SK-N-SH treated with all-trans-retinoic acid at 6 μM for 48 hours (cell line): ENCODE measurements at places on chromosomes 3 and 15.

DNA sequence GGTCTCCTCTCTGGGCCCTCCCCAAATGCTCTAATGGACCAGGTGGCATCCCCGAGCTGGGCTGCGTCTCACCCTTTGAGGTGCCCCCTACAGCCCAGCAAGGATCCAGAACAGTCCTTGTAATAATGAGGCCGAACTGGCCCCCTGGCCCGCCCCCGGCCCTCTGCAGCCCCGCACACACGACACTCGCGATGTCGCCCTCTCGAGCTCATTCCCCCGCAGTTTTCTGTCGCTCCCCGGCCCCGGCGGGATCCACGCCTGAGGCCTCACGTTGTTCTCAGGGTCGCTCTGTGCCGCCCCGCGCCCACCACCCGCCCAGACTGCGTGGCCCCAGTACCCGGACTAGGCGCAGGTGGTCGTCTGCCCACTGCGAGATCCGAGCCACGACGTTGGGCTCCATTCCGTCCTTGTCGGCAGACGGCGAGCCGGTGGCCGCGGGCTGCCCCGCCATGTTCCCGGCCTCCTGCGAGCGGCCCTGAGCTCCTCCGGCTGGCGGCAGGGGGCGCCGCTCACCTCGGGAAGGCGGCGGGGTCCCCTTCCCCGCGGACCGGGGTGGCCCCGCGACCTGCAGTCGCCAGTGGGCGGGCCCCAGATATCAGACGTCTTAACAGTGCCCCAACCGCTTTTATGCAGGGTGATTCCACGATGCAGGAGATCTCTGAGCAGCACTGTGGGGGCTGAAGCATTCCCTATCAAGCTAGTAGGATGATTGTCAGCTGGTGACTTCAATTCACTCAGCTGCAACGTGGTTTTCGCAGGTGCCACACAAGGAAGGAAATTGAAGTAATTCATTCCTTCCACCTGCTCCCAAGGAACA is at the start of gene C3orf33:
C3orf33 (minus strand) TSS at position 477 of the 817 bp plus-strand sequence; CDS start at position 451, 26 bp downstream.
- peak; percentile 98 for ATAC-seq

DNA sequence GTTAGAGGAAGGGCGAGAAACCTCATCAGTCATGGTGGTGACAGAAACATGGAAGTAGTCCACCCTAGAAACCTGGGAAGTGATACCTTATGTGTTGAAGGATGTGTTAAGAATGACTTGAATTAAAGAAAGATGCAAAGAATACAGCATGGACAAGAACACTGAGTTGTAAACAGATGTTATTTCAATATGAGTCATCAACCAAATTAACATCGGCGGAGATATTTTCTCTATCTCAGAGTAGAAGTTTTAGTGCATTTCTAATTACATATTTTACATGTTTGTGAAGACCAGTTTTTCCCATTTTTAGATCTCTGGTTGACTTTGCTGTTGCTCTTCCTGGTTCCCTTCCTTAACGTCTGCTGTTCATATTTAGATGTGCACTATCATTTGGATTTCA is 268.8 kb upstream of the TBL1XR1 start:
- ATAC-seq, result no peak

GRCh38 chr3:48399387-48400172 is 27.6 kb downstream of the FBXW12 start:
- ATAC-seq, result 0 out of 3 replicates have a peak, but pooled peaks have one; percentile 5

- ATAC-seq, result no peak
Observed at GRCh38 chr15:27201425-27201824, 230.4 kb downstream of the GABRG3 start.

DNA sequence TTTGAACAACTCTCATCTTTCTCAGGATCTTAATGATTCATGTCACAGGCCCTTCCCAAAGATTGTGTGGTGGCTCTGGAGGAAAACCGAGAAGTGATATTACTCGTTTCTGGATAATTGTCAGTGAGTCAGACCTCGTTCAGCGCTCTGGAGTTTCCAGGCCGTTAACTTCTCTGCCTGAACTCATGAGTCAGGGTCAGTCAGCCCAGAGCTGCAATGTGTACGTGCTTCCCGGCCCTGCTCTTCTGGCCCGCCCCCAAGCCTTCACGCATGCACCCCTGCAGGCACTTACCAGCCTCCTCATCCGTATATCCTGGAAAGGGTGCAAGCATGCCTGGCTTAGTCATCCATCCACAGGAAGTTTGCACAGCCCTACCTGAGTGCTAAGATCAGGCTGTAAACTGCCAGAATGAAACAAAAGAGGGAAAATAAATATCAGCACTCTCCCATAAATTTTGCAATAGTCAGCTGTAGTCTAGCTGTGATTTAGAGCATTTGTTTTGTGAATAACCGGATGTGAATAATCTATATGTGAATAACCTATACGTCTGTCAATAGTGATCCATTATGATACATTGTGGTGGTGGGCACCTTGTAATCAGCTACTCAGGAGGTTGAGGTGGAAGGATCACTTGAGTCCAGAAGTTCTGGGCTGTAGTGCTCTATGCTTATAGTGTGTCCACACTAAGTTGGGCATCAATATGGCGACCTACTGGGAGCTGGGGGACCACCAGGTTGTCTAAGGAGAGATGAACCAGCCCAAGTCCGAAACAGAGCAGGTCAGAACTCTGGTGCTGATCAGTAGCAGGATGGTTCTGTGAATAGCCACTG is 35.3 kb upstream of the SEMA4B start:
- peak; percentile 98 for ATAC-seq

DNA sequence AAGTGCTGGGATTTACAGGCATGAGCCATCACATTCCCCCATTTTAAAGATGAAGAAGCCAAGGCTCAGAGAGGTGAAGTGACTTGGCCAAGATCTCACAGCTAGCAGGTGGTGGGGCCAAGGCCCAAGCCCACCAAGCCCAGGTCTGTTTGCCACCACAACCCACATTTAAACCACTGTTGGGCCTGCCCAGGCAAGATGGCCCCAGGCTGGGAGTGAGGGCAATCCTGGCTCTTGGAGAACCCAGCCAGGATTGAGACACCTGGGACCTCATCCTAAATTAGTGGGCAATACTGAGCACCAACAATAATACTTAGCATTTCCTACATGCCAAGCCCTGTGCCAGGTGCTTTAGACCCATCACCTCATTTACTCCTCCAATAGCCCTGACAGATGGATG is 6.9 kb downstream of the IGDCC3 start:
- ATAC-seq, result no peak

- no peak for ATAC-seq
Observed at GRCh38 chr3:147422196-147422595, 13.0 kb downstream of the ZIC1 start.

DNA sequence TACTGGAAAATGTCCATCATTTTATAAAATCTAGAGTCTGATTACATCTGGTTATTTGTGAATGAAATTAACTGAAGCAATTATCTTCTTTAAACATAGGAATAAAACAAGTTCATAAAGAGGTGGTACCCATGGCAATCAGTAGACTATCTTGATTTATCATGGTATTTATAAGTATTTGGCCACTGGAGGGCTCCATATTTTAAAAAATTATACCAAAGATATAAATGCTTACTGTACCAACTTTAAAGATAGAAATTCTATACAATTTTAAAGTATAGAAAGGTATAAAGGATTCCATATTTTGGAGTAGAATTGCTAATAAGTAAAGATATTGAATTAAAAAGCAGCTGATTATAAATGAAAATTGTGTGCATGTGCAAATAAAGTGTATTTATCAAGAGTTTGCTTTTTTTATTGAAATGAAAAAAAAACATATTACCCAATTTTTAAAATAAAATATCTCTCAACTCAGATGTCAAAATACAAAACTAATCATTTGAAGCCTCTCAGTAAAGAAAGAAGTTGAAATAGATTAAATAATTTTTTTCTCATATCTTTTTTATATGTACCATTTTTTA is 105.3 kb downstream of the BBX start:
- no peak for ATAC-seq

GRCh38 chr3:146218880-146219866 is 31.7 kb downstream of the PLSCR4 start:
- ATAC-seq, result no peak

GRCh38 chr15:25417604-25418003 is 21.2 kb downstream of the UBE3A start:
- no peak for ATAC-seq

DNA sequence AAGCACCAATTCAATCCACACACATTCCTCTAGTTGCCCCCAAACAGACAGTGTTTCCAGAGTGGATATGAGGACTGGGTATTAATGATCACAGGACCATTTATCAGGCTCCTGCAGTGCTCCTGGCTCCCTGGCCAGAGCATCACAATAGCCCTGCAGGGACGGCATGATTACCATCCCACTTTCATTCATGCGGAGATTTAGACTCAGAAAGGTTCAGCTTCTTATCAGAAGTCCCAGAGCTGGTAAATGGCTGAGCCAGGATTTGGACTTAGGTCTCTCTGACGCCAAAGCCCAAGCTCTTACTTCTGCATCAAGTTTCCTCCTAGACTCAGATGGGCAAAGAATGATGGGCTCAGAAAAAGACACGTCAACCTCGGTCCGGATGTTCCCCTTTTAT is 2.9 kb upstream of the EPHB3 start:
- no peak for ATAC-seq

- ATAC-seq, result no peak
Observed at GRCh38 chr3:41106691-41107090, 92.6 kb upstream of the CTNNB1 start.

- no peak for ATAC-seq
Observed at GRCh38 chr15:64044300-64045100, 1.8 kb downstream of the DAPK2 start.

DNA sequence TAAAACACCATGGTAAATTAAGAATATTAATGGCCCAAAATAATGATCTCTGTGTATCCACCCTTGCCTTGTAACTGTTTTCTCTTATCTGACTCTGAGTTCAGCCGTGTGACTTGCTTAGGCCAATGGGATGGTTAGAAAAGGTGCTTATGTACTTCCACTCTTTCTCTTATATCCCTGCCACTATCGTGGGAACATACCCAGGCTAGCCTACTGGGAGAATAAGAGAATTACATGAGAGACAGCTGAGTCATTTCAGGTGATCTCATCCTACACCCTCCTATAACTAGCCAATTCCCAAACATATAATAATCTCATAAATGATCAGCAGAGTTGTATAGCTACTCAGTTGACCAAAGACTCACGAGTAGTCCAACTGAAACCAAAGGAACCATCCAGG is 98.3 kb upstream of the ABI3BP start:
- no peak for ATAC-seq

DNA sequence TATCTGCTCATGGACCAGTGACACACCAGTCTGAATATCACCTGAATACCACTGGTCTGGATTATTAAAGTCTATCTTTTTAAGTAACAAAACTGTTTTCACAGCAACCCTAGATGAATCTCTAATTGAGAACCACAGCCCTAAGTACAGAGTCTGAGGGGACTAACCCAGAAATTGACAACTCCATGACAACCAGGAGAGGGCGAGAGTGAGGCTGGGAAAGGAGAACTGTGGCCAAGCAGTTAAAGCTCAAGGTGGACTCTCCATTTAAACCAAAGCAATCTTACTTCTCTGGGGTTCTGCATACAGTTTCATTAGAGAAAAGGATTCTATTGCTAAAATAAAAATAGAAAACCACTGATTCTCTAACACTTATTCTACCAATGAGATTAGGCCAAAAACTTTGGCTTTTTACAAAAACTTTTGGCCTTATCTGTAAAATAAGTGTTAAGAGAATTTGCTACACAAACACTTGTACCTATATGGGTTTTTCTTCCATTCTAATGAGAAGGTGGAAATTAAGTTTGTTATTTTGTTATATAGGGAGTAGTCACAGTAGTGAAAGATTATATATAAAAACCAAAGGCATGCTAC is 11.4 kb downstream of the NEK10 start:
- ATAC-seq, result peak; percentile 99

- no peak for ATAC-seq
Observed at GRCh38 chr3:99686469-99686868, 48.1 kb downstream of the COL8A1 start.

DNA sequence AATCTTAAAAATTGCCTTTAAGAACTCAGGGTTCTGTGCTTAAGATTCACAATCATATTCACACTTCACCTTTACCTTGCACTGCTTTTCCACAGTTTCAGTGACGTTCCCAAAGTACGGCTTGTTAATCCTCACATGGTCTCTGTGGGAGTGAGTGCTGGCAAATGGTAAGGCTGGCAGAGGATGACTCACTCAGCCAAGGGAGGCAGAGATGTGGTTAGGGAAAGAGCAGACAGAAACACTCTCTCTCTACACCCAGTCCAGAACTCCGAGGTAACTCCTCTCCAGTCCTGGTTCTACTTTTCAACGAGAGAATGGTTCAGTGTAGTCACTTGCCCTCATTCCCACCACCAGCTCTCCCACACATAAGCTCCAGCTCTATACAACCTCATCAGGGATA is 33.1 kb downstream of the RASGRP1 start:
- peak; percentile 93 for ATAC-seq

- no peak for ATAC-seq
Observed at GRCh38 chr3:128867200-128868125, 12.0 kb upstream of the ACAD9 start.

DNA sequence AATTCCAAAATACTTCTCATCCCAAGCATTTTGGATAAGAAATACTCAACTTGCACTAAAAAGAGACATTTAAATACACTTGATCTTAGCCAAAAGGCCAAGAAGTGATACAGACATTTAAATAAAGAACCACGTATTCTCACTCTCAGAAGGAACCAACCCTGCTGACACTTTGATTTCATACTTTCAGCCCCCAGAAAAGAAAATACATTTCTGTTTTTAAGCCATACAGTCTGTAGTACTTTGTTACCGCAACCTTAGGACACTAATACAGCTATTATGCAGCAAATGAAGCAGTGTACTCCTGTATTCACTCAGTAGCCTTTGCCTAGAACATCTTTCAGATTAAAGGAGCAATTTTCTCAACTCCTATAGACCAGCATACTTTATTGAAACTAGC is 86.7 kb downstream of the TBC1D5 start:
- no peak for ATAC-seq

DNA sequence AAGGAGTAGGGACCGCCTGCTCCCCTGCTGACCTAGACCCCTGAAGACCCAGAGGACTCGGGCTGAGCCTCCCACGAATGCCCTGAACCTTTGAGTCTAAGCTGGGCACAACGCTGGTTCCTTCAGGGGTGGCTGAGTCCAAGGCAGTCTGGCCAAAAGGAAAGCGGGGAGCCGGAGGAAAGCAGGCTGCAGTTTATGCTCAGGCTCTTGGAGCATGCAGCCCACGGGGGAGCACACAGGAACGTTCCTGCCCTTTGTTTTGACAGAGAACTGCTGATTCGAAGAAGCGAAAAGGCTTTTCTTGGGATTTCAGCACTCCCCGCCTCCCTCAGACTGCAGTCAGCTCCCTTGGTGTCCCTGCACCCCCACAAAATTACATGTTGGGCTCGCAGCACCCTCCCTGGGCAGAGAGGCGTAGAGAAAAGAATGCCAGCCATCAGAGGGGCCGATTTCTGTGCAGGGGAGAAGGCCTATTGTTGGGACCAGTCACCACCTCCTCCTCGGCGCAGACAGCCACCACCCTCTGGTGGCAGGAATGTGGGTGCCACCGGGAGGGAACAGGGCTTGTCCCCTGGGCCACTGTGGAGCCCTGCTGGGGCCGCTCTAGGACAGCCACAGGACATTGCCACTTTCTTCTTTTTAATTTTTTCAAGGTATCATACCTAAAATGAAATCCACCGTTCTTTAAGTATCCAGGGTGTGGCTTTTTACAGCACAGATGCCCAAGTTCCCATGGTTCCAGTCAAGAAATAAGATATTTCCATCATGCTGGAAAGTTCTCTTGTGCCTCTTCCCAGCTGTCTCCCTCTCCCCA is 72.2 kb downstream of the SMAD6 start:
- peak; percentile 90 for ATAC-seq

GRCh38 chr3:68874551-68875348 is 57.6 kb downstream of the TAFA4 start:
- ATAC-seq, result no peak

GRCh38 chr3:8352475-8352874 is 149.1 kb upstream of the LMCD1 start:
- no peak for ATAC-seq
